ENCODE measurements at places on chromosomes 7 and 10.

DNA sequence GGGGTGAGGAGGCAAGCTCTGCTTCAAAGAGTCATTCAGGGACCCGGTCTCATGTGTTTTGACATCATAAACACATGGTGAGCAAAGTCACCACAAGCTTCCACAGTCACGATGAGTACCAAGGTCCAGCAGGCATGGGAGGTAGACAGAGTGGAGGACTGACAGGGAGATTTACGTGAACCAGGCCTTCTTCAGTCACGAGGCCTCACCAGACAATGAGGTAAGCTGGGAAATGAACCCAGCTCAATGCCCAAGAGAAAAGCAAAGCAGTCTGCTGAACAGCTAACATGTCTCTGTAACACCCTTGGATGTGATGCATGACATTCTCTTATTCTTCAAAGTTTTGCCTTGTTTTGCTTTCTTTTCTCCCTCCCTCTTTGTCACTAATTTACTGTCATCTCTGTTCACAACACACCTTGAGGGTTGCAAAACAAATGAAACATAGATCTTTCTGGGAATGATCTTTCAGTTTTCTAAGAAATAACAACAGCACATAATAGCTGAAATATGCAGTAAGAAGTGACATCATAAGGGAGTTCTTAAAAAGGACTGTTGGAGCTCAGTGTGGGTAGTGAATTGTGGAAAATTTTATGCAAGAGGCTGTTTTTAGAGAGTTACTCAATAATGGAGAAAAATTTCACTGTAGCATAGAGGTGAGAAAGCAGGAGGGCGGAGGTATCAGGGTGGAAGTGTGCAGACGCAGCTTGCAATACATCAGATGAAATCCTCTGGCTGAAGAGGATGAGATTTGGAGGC, 9.0 kb downstream of the PPP1R17 start:
- no peak for DNase-seq

- no peak for DNase-seq
Observed at GRCh38 chr7:12386313-12386740, 17.3 kb downstream of the VWDE start.

GRCh38 chr10:95329296-95329695, 38.5 kb upstream of the PDLIM1 start:
- no peak for DNase-seq

GRCh38 chr7:106890952-106891351, 25.9 kb downstream of the PIK3CG start:
- no peak for DNase-seq

GRCh38 chr7:55212176-55212575, 153.0 kb upstream of the LANCL2 start:
- no peak for DNase-seq

DNA sequence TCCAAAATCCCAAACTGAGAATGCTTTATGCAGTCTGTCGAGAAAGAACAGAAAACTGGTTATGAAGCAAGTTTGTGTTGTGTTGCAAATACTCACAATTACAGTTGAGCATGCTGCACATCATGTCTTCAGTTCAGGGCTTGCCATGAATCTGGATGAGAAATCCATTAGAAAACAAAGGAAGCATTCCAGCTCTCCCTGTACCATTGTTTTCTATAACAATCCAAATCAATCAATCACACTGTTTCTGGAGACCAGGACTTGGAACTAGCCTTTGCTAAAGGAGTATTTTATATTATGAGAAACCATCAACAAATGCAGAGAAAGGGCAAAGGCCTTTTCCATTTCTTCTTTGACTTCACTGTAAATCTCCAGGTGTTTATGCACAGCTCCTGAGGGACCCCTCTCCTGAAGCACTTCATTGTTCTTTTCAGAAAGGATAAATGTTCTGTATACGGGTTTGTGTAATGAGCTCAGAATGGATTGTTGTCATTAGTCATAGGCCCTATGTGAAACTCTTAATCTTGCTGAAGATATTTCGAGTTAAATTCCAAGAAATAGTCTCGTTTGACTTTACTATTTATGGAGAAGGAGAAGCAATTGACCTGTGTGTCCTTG, 364.7 kb upstream of the POM121L12 start:
- DNase-seq: no peak

DNA sequence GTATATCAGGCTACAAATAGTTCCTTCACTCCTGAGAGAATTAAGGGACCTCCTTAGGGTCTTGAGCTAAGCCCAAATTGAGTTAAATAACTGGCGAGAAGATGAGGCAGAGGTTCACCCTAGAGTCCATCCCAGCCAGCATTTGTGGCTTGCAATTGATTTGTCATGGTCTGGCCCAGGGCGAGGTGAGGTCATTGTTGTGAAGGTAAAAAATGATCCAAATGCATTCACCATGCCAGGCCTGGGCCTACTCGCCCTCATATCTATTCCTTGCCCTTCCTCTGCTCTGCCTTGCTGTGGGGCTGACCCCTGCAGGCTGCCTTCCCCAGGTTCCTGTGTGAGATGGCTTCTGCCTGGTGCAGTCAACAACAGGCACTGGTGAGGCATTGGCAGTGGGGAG, 207.2 kb downstream of the ZNF365 start:
- no peak for DNase-seq

GRCh38 chr10:125264757-125265578, 104.6 kb upstream of the CTBP2 start:
- no peak for DNase-seq

DNA sequence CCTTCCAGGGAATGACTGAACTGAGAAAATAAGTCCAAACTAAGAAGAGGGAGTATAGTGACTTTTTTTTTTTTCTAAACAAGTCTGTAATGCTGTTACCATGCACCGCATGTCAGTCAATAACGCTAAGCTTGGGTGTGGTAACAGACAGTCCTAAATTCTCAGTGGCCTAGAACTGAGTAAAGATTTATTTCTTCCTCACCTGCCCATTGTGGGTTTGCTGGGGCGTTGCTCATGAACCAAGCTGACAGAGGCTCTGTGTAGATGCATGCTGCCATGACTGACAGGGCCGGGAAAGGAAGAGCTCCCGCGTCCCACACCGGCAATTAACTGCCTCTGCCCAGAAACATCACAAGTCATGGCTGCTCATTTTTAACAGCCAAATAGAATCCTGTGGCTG, 25.5 kb upstream of the PRKG1 start:
- no peak for DNase-seq

GRCh38 chr7:102111061-102112041, 175.3 kb upstream of the SH2B2 start:
- no peak for DNase-seq

- DNase-seq: no peak
Observed at GRCh38 chr7:117362294-117362888, 39.5 kb upstream of the WNT2 start.

GRCh38 chr7:40810274-40810673, 675.5 kb downstream of the SUGCT start:
- DNase-seq: no peak

DNA sequence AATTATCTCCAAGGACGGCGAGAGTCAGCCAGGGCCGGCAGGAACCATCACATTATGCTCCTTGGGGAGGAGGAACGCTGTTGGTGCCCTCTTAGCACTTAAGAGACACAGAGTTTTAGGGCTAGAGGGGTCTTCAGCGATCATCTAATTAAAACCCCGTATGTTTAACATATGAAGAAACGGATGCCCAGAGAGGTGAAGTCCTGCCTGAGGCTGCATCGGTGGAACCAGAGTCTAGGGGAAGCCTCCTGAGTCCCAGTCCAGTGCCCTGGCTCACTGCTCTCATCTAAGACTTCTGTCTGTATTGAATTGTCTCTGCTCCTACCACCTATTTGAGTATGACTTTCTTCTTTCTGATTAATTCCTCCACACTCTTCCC, 688 bp upstream of the ABCB4 start:
- DNase-seq: no peak

DNA sequence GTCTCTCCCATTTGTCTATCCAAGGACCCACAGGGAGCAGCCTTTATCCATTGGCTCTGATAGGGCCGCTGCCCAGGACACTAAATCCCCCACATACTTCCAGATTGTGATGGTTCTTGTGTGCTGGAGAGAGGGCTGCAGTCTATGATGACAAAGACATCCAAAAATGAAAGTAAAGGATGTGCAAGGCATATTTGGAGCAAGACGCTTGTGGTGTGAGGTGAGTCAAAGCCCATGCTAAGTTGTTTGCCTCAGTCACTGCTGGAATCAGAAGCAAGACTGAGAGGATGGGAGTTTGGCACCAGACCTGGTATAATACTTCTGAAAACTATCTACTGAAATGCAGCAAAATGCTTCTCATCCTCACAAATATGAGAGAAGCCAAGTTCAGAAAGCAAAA, 22.7 kb downstream of the ZNF22 start:
- DNase-seq: no peak

DNA sequence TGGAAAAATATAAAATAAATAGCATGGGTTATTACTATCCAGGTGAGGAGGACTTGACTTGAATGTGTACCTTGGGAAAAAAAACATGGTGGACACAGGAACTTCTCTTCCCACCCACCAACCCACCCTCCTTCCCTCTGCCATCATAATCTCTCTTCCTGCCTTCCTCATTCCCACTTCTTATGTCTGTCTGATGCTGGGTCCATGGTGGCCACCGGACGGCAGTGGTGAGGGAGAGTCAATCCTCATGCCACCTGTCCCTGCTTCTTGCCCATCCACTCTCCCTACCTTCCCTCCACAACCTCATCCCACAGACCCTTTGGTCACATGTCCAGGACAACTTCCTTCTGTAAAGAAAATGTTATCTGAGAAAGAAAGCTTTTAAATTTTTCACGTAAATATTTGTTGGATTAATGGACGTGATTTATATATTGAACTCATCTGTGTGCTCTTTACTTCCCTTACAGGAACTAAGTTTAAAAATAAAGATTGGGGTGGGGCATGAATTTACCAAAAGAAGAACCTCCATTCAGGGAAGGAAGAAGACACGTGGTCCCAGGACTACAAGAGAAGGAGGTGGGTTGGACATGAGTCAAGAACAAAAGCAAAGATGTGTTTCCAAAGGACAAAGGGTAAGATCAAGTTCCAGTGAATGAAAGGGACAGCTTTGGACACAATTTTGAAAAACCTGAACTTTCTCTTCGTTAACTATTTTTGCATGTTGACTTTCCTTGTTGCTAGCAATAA, 104.5 kb downstream of the PIP4K2A start:
- DNase-seq: no peak

DNA sequence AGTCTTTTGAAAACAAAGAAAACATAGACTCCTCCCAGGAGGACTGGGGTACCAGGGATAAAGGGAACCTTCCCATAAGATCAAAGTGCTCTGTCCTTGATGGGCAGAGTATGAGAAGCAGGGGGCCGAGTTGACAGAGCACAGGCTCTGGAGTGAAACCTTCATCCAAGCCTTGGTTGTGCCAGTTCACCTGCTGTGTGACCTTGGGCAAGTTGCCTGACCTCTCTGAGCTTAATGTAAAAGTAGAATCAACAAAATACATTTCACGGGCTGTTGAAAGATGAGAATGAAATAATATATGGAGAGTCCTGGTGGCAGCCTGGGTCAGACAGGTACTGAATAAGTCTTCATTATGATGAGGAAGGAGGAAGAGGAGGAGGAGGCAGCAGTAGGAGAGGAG, 69.9 kb downstream of the SLIT1 start:
- no peak for DNase-seq

GRCh38 chr10:133442191-133442966, 11.4 kb upstream of the SCART1 start:
- no peak for DNase-seq

DNA sequence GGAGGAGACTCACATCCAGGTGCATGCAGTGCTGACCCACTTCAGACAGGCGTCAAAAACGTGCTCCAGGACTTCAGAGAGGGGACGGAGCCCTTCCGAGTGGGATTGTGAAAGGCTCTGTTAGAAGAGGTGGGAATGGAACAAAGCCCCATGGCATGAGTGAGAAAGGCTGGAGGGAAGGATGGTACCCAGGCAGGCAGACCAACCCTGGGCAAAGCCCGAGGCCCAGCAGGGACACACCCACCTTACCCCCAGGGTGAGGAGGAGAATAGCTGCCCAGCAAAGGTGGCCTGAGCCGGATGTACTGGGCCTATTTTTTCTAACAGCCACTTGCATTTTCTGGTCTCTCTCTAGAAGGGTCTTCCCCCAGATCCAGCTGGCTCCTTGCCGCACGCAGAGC, 14.8 kb downstream of the CHAT start:
- no peak for DNase-seq

DNA sequence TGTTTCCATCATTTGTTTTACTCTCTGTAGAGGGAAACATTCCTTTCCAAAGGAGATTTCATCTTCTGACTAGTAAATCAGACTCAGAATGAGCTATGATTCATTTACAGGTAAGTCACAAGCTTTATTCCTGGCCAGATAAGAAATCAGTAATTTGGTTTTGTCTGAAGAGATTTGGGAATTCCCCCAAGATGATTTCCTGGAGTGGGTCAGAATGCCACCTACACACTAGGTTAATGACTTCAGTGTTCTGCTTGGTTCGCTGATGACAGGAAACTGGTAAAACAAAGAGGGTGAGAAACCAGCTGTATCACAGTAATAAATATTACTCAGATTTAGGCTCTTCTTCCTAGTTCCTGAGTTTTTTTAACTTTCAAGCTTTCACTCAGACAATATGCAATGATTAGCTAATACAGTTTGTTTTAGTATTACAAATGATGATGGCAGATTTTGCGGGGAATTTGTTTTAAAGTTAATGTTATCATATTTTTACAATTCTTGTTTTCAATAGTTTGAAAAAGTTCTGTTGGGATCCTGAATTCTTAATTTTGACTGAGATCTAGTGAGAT, 8.3 kb upstream of the ASZ1 start:
- DNase-seq: no peak

DNA sequence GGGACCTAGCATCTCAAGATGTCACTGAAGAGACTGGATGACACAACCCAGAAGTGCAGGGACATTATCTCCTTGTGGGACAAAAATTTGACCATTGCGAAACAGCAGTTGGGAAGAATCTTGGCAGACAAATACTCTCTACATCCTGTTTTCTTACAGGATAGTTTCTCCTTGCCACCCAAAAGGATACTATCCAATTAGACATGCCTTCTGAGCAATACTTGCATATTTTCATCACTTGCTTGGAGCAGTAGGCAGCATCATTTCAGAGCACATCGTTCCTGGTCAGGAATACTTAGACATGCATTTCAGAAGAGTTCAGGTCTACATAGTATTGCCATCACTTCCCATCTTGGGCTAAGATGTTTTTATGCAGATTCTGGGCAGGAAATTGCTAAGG, 56.8 kb downstream of the FAS start:
- DNase-seq: no peak

Measured in activated T-helper 1 cell treated with anti-CD3 and anti-CD28 coated beads, Interleukin-2, amount 50 U/mL, for 16 hours (primary cell).